ENCODE measurements at places on chromosomes 1 and 21. TPM values are rescaled to one million over a fixed set of nuclear protein-coding genes. Genes with fewer than 3 reads are reported as not detected.

The SPRR2A gene
- total RNA-seq: not detected

The CD160 gene
- not detected for total RNA-seq

The IGSF5 gene
- total RNA-seq: not detected

The OR2T4 gene
- total RNA-seq: not detected

The HFM1 gene
- 0.34 TPM for total RNA-seq

The HCRTR1 gene
- not detected for total RNA-seq

The ILDR2 gene
- under 0.01 TPM for total RNA-seq

The ALG14 gene
- 1.6 TPM for total RNA-seq

The SMAP2 gene
- total RNA-seq: 23.2 TPM

The ADAMTS4 gene
- total RNA-seq: 3.6 TPM
